NCI-H1092 (cell line): ENCODE measurements at places on chromosomes 16 and 17.

DNA sequence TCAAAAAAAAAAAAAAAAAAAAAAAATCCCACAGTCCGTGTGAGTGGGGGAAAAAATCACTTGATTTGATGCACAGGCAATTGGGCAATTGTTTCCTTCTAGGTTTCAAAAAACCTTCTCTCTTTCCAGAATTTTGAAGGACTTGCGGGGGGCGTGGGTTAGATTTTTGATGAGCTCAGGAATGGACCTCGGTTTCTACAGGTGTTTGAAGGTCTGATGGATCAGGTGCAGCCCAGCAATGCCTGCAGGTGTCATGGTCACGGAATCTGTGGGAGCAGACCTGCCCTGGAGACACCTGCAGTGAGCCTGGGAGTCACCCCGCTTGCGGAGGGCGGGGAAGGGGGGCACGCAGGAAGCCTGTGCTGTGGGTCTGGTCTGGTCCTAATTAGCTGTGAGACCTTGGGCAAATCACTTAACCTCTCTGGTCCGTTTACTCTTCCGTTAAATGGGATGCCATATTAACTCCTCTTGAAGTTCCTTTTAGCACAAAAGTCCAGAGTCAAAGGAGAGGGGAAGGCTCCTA is 174.2 kb downstream of the IRF8 start:
- DNase-seq: no peak

- DNase-seq: no peak
Observed at GRCh38 chr16:52364500-52364899, 182.4 kb downstream of the TOX3 start.

DNA sequence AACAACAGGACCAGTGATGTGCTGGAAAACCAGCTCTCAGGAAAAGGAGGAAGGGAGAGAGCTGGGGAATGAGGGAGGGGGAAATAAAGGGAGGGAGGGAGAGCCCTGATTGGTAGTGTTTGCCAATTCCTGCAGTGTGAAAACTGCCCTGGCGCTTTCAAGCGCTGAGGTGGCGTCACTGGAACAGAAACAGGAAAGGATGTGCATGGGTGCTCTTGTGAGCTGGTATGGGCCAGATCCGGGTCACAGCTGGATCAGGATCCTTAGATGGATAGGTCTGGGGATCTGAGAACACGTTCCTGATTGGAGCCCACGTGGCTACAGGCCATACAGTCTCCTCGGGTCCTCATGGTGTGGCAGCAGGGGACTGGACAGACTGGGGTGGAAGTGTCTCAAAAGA is 16.7 kb upstream of the MLKL start:
- no peak for DNase-seq

GRCh38 chr17:36463916-36464764 is 22.3 kb upstream of the ZNHIT3 start:
- no peak for DNase-seq

DNA sequence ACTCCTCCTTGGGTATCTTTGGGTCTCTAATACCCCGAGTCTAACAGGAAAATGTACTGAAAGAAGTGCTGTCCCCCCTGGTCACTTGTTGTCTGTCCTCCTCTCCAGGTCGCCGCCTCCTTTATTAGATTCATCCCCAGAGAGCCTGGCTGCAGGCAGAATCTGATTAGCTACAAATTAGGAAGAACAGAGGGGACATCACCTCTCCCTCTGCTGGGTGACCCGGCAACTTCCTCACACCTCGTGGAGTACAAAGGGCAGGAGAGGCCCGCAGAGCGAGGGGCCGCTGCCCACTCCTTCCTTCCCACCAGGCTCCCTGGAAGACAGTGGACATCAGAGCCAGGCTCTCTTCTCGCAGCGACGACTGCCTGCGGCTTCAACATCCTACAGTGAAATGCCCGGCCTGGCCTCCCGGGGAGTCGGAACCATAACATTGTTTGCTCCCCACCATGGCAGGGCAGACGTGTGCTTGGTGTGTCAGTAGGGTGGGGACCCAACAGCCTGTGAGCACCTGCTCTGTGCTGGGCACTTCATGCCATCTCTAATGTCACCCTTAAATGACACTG is 5.3 kb downstream of the CYB561 start:
- DNase-seq: no peak

GRCh38 chr16:12315330-12316136 is 339.0 kb downstream of the SNX29 start:
- DNase-seq: no peak

- no peak for DNase-seq
Observed at GRCh38 chr17:58394534-58395223, 22.7 kb downstream of the RNF43 start.

- no peak for DNase-seq
Observed at GRCh38 chr16:23072084-23072599, 77.1 kb downstream of the USP31 start.

DNA sequence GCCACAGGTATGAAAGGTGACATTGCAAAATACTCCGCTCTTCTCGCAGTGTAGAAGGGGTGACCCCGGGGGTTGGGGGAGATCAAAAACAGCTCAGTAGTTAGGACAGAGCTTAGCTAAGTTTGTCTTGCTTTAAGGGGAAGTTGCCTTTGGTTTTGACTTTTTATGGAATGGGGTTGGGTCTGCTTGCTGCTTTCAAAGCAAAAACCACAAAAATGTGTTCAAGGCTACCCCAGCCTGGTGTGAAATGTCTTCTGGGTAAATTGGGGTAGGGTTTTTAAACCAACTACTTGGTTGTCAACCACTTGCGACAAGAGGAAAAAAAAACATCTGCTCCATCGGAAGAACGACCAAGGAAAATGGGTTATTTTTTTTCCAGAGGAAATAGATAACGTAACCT is 6.2 kb downstream of the FUS start:
- no peak for DNase-seq

GRCh38 chr17:6714315-6714874 is 1.2 kb upstream of the SLC13A5 start:
- DNase-seq: no peak

DNA sequence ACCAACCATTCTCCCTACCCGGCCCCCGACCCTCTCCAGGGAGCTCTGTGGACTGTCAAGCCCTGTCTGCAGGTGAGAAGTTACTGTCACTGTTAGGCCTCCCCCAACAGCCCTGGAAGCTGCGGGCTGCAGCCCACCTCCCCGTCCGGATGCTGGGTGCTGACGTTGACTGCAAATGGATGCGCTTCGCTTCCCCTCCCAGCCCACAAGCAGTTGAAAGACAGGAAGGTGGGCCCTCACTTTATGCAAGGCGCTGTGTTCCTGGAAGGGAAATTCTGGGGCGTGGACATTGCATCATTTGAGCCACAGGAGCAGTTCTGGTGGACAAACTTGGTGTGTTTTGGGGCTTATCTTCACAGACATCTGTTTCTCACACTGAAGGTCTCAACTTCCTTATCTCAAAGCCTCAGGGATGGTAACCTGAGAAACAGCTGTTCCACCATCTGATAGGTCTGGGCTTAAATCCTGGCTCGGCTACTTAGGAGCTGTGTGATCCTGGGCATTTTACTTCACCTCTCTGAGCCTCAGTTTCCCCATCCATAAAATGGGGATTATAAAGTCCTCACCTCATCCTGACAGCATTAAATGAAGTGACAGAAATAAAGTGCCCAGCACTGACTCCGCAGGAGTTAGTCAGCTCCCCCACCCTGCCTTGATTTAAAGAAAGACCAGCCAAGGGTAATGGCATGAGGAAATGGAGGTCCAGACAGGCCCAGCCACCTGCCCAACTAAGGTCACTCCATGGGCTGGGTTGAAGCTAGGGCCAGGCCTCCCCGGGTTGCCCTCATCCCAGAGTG is 4.6 kb upstream of the DRC7 start:
- no peak for DNase-seq

- DNase-seq: no peak
Observed at GRCh38 chr16:88196471-88197400, 186.0 kb upstream of the ZNF469 start.

- DNase-seq: peak; percentile 62
Observed at GRCh38 chr17:28760601-28761562, 17.1 kb downstream of the TRAF4 start.

DNA sequence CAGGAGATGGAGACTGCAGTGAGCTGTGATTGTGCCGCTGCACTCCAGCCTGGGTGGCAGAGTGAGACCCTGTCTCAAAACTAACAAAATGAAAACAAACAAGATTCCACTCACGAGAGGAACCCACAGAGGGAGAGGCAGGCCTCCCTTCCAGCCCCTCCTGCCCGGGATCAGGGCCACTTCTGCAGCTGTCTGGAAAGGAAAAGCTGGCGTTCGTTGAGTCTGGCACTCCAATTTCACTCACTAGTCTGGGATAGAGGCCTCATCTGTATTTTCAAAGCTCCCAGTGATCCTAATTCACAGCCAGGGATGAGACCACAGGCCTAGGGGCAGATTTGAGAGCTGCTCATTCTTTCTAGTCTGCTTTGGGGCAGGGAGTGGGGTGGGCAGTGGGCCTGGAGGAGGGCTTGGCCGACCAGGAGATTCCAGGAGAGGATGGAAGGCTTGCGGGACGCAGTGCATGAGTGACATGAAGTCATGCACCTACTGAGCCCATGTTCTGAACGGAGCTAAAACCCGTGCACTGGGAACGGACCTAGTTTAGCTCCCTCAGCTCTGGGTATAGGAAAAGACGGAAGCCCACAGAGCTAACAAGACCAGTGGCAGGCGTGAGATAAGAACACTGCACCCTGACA is 54.0 kb downstream of the COTL1 start:
- DNase-seq: no peak

DNA sequence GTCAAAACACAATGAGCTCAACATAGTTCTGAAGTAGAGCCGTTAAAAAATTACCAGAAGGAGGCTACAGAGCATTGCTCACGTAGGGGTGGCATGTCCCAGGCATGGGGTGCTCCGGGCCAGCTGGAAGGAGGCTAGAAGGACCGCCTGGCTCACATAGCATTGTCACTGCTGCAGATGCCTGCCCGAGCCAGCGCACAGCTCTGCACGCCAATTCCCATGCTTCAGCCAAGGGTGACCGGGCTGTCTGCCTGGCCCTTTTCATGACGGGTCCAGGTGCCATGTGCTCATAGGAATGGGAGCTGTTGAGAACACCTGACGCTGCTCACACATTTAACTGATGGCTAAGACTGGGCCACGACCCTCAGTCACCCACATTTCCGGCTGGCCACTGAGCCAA is 228.9 kb upstream of the FOXF1 start:
- no peak for DNase-seq

DNA sequence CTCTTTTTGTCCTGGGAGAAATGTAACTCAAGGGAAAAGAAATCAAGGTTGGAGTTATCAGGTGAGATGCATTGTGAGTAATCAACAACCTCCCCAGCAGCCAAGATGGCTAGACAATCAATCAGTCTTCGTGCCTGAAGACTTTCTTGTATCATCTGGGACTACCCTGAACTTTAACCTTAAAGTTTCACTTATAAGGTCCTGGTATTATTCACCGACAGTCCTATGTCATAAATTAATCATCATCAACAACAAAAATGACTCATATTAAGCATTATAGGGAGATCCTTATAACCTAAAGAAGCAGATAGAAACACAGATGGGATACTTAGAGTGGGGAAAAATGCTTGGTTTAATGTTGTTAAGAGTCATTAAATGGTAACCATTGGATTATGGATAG is 7.7 kb upstream of the TEKT3 start:
- DNase-seq: no peak

DNA sequence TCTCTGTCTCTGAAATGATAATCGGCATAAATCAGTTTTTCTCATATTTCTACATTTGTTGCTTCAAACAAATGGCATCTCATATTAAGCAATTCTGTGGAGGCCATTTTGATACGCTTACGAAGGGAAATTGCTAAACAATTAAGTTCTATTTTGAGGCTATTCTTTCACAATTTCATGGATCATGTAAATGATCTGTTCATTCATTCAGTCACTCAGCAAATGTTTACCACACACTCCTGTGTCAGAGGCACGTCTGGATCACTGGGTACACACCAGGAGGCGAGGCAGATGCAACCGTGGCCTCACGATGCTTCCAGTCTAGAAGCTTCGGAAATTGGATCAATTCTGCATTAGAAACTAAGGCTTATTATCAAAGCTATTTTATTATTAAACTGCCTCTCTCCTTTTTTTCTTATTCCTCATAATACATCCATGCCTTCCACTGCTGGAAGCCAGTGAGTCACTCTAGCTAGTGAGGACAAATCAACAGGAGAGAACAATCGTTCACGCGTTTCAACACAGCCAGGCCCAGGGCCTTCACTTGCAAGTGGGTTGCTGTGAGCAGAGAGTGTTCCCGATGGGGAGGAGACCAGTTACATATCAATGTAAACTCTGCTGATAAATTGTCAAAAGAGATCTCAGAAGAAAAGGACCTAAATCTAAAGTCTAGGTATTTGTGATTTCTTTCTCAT is 11.3 kb upstream of the SLC39A11 start:
- DNase-seq: no peak

GRCh38 chr17:79627184-79627765 is 16.4 kb upstream of the RBFOX3 start:
- DNase-seq: no peak

GRCh38 chr17:7139400-7139799 is 24.8 kb upstream of the ASGR2 start:
- no peak for DNase-seq

DNA sequence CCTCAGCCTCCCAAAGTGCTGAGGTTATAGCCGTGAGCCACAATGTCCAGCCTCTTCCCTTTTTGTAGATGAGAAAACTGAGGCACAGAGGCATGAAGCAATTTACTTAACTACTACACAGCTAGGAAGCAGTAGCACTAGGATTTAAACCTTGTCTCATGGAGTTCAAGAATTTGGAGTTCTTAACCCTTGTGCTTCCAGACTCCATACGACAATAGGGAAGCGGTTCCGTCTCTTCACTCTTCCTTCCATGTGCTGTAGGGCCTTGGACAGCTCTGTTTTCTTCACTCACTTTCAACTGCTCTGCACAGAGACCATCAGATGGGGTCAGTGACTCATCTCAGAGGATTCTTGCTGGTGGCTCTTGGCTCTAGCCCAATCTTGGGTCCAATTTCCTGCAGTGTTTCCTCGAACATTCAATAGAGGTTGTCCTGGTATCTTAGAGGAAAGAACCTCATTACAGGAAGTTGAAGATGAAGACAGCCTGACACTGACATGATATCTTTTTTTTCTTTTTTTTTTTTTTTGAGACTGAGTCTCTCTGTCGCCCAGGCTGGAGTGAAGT is 19.3 kb downstream of the ITGAL start:
- DNase-seq: no peak

GRCh38 chr16:9048302-9048700 is 43.1 kb upstream of the HAPSTR1 start:
- no peak for DNase-seq

DNA sequence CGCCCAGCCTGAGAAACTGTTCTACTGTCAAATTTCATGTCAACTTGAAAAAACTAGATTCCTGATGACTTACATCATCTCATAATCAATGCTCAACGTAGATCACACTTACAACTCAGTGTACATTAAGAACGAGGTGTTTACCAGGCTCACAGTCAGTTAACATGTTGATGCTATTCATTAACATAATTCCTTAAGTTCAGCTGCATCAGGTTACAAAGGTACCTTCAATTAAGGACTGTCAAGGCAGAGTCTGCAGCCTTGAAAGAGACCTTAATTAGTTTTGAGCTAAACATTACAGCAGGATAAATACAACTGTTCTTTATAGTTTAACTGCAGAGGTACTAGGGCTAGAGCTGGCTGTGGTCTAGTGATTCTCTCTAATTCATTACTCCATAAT is 1.9 kb downstream of the GNA13 start:
- DNase-seq: no peak
